ENCODE measurements at places on chromosomes 11 and 22. TPM values are rescaled to one million over a fixed set of nuclear protein-coding genes. Genes with fewer than 3 reads are reported as not detected.

Gene CSF2RB
- total RNA-seq, result 2.6 TPM

Gene CARD16
- total RNA-seq, result 4.2 TPM

Gene PDE2A
- 12.0 TPM for total RNA-seq

Gene PGA5
- total RNA-seq, result not detected

Gene ELFN2
- total RNA-seq, result under 0.01 TPM

All from skeletal muscle tissue (tissue), 5 donors.